ENCODE measurements at places on chromosomes 6 and 20.

DNA sequence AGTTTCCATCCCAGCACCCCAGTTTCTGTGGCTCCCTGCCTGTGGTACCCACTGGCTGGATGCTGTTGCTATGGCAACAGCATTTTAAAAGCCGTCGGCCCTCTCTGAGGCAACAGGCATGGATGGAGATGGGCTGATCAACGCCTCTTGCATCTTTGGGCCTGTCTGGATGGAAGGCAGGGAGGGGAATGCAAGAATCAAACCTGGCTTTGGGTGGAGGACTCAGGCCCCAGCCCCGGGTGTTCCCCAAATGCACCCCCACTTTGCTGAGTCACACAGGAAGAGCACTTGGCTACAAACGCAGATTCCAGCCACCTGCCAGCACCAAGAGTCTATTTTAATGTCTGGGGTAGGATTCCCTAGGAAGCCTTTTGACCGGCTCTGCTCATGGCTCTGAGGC is 45.7 kb upstream of the TGM2 start:
- no peak for DNase-seq

DNA sequence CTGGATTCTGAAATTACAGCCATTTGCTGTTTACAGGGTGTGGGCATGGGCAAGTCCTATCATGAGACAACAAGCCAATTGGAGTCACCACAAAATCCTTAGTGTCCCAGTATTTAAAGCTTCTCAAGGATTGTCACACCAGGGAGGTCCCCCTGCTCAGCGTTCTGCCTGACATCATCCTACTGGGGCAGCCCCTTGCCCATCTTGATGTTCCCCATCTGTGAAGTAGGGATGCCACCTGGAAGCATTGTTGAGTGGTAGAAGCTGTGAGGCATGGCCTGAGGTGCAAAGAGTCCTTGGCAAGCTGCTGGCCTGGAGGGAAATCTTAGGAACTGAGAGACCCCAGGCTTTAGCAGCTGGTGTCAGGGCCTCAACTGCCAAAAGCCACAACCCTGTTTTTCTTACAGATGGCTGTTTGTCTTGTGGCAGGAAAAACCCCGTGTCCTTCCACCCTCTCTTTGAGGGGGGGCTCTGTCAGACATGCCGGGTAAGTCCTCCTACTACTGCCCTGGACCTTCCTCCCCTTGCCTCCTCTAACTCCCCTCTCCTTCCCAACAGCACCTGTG is 23.3 kb upstream of the MAPRE1 start:
- no peak for DNase-seq

DNA sequence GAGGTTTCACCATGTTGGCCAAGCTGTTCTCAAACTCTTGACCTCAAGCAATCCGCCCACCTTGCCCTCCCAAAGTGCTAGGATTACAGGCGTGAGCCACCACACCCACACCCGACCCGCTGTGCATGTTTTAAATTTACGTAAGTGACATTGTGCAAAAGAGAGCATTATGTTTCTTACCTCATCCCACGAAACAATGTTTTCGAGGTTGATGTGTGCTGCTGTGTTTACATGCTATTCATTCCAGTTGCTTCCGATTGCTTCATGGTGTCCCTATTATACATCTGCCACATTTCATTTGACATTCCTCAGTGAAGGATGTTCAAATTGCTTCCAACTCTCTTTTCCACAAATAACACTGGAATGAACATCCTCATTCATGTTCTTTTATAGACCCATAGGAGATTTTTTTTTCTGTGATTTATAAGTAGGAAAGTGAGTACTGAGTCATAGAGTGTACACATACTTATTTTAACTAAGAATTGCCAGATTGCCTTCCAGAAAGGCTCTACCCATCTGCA is 403.9 kb upstream of the JARID2 start:
- no peak for DNase-seq

DNA sequence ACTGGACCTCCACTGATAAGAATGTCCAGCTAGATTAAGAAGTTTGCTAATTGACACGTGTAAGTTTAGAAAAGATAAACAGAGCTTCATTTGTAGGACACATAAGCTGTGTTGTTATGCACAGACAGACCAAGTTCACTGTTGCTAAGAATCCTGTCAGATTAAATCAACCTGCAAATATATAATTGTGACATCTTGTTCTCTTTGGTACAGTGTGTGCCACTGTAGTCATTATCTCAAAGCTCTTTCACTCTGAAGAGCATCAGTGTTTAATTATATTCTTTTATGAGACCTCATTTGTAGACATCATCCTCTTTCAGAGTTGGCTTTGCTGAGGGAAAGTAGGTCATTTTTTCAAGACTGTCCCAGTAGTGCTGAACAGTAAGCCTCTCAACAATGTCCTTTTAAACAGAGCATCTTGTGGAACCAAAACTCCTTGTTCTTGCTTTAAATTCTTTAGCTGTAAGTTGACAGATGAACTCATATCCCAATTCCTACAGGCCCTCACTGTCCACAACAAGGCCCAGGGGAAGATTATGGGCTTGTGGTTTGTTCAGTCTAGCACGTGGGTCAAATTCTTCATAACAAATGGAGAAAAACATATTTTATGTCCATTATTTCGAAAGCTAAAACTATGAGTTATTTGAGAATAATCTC is 252.4 kb downstream of the HDGFL1 start:
- DNase-seq, result no peak

GRCh38 chr6:156508923-156509322 is 268.3 kb upstream of the ARID1B start:
- DNase-seq, result no peak

- no peak for DNase-seq
Observed at GRCh38 chr6:109793792-109794191, 102.7 kb downstream of the FIG4 start.

- no peak for DNase-seq
Observed at GRCh38 chr6:107741191-107741680, 82.9 kb downstream of the SCML4 start.

GRCh38 chr20:49831770-49832631 is 19.4 kb downstream of the SLC9A8 start:
- DNase-seq, result no peak

DNA sequence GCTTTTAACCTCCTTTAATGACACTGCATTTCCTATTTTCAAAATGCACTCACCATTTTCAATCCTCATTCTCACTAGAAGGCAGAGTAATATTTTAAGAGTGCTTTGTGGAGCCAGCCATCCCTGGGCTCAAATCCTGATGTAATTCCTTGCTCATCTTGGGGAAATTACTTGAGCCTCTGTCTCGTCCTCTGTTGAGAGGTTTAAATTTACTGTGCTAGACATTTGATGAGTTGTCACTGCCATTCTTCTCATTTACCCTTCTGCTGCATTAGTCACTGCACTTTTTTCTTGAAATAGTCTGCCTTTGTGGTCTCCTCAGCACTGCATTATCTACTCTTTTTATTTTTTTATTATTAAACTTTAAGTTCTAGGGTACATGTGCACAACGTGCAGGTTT is 150.0 kb upstream of the HDDC2 start:
- no peak for DNase-seq

DNA sequence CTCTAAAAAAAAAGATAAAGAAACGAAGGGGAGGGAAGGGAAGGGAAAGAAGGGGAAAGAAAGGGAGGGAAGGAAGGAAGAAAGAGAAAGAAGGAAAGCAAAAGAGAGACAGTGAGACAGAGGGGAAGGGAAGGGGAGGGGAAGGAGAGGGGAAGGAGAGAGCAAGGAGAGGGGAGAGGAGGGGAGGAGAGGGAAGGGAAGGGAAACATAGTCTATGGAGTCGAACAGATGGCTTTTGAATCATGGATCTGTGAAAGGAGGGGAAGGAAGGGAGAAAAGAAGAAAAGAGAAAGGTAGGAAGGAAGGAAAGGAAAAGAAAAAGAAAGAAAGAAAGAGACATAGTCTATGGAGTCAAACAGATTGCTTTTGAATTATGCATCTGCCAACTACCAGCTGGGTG is 16.7 kb upstream of the NCOA6 start:
- DNase-seq, result no peak

DNA sequence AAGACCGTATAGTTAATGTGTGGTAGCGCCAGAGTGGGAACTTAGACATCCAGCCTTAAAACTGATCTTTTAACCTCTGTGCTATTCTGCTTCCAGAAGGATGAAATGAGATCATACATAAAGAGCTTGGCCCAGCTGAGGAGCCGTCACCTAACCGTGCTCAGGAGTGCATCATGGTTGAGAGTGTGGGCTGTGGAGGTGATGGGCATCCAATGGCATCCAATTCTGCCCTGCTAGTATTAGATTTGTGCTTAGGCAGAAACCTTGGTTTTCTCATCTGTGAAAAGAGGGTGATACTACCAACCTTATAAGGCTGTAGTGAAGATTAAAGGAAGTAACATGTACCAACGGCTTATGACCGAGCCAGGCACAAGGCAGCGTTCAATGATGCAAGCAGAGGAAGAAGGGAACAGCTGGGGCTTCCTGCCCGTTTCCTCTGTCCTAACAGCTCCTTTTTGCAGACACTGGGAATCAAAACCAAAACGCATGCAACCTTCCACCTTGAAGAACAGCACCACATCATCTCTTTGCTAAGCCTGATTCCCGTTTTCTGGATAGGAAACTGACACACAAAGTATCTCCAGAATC is 1.3 kb downstream of the SLC22A16 start:
- DNase-seq, result no peak

- DNase-seq, result no peak
Observed at GRCh38 chr6:96142142-96142541, 126.4 kb downstream of the FUT9 start.

- no peak for DNase-seq
Observed at GRCh38 chr6:146290589-146290901, 253.1 kb upstream of the RAB32 start.

GRCh38 chr6:51116723-51117122 is 298.1 kb downstream of the TFAP2B start:
- no peak for DNase-seq

DNA sequence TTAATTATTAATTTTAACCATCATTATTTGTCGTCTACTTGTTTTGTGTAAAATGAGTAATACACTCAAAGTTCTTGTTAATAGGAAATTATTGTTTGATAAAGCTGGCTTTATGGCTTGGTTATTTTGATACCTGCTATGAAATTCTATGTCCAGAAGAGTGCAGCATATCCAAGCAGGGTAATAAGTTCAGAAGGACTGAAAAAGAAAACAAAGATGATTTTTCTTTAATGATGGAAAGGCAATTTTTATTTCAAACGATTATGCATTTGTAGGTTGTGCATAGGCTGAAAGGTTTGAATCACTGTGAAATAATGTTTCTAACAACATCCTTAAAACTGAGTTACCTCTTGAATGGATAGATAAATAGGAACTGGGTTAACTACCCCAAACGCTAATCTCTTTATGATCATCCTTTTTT is 1.4 kb upstream of the MAN1A1 start:
- peak; percentile 51 for DNase-seq

- DNase-seq, result peak; percentile 68
Observed at GRCh38 chr6:123415844-123416468, 220.8 kb downstream of the TRDN start.

DNA sequence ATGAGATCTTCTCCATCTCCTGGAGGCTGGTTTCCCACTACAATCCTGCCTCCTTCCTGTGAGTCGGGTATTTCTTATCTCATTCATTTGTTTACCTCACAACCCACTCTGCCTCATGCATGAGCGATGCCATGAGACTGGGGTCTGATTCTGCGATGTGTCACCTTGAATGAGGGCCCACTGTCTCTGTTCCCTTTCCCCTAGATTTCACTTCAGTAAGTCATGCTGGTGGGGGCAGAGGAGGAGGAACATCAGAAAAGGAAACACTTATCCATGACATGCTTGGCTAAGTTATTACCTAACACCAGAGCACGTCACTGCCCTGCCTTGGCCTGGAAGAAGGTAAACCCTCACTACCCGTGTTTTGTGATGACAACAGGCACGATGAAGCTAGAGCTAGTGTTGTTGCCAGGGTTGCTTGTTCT is 337.4 kb upstream of the PRDM1 start:
- no peak for DNase-seq

DNA sequence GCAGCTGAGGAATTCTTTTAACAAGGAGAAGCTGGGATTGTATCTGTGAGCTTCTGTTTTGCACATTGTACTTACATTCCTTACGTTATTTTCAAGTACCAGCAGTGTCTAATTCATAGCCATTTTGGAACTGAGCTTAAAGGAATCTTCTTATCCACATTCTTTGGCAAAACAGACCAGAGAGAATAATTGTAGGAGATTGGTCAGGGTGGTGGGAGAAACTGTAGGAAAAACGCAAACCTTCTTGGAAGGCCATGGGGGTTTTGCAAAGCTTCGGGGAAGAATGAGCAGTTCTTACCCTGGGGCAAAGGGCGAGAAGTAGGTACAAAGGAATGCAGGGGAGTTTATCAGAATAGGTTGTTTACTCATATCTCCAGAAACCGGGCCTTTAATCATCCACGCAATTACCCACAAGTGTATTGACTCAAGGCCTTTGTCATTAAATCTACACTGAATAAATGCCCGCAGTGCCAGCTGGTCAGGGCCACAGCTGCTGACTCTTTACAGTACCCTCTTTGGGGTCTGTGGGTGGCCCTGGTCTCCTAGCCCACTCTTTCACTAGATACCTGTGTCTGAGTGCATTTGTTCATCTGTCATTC is 39.6 kb upstream of the SPTLC3 start:
- DNase-seq, result no peak

GRCh38 chr20:843912-844311 is 10.4 kb downstream of the FAM110A start:
- no peak for DNase-seq

- DNase-seq, result peak; percentile 79
Observed at GRCh38 chr20:32204205-32205109, 3.1 kb downstream of the PLAGL2 start.

GRCh38 chr6:24761193-24761835 is 13.4 kb upstream of the GMNN start:
- peak; percentile 13 for DNase-seq

GRCh38 chr6:138848461-138848860 is 52.6 kb downstream of the ECT2L start:
- no peak for DNase-seq

DNA sequence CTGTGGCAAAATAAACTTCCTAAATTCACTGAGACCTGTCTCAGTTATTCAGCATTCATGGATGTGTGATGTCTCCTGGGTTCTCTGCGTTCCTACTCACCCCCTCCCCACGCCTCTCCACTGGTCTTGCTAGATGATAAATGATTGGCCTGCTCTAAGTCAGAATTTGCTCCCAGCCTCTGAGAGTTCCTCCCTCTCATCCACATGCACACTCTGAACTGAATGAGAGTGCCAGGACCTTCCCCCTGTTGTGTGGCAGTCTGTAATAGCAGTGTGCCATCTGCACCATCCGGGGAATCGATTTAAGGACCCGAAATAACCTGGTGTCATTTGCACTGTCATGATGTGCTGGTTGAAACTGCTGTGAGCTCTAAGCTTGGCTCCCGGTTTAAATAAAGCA is 135.8 kb upstream of the AFDN start:
- no peak for DNase-seq

GRCh38 chr20:2946988-2947961 is 74.0 kb downstream of the PTPRA start:
- peak; percentile 46 for DNase-seq

- DNase-seq, result no peak
Observed at GRCh38 chr6:70072540-70073179, 206.3 kb downstream of the COL19A1 start.
